ENCODE measurements at places on chromosomes 7 and 10. TPM values are rescaled to one million over a fixed set of nuclear protein-coding genes. Genes with fewer than 3 reads are reported as not detected.

GRCh38 chr7:139771001-139771956 is 6.5 kb downstream of the HIPK2 start:
- no peak for DNase-seq

DNA sequence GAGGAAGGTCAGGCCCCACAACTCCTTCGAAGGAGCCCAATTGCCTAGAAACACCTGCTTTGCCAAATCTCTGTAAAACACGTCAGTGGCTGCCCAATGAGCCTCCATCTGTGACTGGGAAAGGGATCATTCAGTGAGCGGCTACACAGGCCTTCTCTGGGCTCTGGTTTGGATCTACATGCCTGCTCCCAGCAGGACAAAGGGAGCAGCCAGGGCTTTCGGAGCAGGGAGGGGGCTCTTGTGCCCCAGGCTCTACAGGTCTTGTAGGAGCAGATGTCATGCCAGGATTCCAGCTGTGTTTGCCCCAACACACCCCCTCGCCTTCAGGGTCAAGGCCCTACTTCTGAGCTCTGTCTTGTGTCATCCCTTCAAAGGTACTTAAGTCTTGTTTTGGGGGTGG is 73.5 kb downstream of the CLEC2L start:
- DNase-seq = no peak

DNA sequence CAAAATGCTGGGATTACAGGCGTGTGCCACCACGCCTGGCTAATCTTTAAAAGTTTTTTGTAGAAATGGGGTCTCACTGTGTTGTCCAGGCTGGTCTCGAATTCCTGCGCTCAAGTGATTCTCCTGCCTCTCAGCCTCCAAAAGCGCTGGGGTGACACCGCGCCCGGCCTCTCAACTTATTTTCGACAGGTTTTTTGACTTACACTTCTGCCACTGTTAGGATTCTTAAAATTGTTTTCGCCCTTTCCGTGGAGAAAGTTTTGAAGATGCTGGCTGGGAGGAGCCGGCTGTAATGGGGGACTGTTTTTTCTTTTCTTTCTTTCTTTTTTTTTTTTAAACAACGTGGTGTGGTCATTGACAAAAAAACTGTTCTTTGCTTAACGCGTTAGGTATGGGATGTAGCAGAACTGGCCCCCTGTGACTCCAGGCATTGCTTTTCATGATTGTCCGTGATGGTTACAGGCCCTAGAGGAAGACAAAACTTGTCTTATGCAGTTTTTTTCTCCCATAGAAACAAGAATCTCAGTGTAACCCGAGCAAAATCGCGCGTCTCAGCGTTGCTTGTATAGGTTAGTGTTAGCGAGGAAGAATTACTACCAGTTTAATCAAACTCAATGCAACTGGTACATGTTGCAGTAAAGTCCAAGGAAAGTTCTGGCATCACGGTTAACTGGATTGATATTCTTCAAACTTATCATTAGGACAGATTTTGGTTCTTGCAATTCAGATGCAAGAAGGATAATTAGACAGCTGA is 72.2 kb downstream of the DAGLB start:
- peak; percentile 20 for DNase-seq

Gene H2BK1
- not detected for total RNA-seq

- DNase-seq = no peak
Observed at GRCh38 chr10:21034241-21034640, 137.1 kb upstream of the NEBL start.

GRCh38 chr7:80057488-80057887 is 77.1 kb upstream of the GNAI1 start:
- DNase-seq = no peak

DNA sequence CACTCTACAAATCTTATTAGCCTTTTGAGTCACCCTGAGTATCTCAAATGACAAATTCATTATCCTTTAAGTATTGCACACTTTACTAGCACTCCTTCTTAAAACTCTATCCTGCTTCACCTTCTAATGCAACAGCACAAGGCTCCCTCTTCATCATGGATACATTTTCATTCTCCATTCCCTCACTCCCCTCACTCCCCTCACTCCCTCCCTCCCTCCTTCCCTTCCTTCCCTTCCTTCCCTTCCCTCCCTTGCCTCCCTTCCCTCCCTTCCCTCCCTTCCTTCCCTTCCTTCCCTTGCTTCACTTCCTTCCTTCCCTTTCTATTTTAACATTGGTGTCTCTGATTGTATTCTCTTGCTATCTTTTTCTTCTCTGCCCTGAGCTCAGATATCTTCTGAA is 130.5 kb downstream of the PCLO start:
- no peak for DNase-seq

Gene CYP2C18
- 3.9 TPM for total RNA-seq
